ENCODE measurements at places on chromosomes 1 and 21.

DNA sequence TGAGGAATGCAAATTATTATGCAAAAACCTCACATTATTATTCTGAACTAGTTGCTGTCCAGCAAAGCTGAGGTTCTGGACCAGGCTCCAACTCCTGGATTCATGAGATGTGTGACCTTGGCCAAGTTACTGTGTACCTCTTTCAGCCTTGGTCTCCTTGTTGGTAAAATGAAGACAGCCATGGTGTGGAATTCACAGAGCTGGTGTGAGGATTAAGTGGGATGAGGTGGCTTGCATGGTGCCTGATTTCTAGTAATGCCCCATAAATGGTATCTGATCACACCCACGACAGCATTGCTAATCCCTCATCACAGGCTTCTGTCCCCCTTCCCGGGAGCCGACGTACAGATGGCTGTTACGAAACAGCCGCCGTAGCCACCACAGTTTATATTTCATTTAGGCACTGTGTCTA, 59.6 kb downstream of the PGBD5 start:
- no peak for DNase-seq

- peak; percentile 38 for DNase-seq
Measured at GRCh38 chr21:46153247-46154154, 1.9 kb downstream of the FTCD start.

- DNase-seq, result no peak
Measured at GRCh38 chr1:156505679-156506298, 5.2 kb upstream of the MEF2D start.

GRCh38 chr1:200866521-200866920, 6.3 kb upstream of the GPR25 start:
- DNase-seq, result peak; percentile 44

GRCh38 chr1:5727191-5727590, 265.0 kb downstream of the NPHP4 start:
- no peak for DNase-seq

DNA sequence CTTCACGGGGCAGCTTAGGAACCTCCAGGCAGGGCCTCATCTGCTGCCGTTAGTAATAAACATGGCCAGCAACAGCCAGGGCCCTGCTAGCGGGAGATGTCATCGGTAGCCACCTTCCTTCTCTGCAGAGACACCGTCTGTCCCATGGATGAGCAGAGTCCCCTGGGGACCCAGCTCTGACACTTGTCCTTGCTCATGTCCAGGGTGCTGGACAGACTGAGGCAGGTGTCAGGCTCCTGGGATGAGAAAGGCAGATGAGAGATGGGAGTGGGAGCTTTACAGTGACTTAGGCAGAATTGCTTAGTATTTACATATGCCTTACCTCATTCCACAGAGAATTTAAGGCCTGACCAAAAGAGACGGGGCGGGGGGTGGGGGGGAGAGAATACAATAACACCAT, 25.0 kb downstream of the CAPN2 start:
- no peak for DNase-seq

- DNase-seq, result peak; percentile 59
Measured at GRCh38 chr1:59367301-59368007, 70.6 kb downstream of the FGGY start.

- DNase-seq, result peak; percentile 17
Measured at GRCh38 chr1:232655028-232655745, 25.3 kb upstream of the SIPA1L2 start.

DNA sequence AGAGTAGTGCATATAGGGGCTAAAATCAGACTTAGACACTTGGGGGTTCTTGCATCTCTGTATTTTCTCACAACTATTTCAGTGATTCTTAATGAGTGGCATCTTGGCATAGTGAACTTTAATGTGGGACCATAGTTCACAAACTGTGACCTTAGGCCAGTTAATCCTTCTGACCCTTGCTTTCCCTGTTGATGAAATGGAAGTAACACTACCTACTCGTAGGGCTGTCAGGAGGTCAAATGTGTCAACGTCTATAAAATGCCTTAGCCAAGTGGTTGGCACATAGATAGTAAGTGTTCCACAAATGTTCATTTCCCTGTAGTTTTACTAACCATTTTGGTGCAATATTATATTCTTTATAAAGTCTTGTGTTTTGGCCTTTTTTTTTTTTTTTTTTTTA, 49.4 kb downstream of the DYRK1A start:
- DNase-seq, result no peak

DNA sequence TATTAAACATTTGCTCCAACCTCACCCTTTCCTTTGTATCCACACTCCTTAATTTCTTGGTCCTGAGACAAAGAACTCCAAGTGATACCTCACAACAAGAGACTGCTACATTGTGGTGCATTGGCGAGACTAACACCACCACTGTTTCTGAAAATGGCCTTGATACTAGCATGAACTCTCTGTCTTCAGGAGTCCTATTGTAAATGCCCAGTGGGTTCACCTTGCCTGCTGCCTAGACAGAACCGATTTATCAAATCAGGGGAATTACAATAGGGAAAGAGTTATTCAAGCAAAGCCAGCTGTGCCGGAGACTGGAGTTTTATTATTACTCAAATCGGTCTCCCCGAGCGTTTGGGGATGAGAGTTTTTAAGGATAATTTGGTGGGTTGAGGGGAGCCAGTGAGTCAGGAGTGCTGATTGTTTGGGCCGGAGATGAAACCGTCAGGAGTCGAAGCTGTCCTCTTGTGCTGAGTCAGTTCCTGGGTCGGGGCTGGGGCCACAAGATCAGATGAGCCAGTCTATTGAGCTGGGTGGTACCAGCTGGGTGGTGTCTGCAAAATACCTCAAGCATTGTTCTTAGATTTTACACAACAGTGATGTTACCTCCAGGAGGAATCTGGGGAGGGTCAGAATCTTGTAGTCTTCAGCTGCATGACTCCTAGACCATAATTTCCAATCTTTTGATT, 83.1 kb downstream of the DESI2 start:
- peak; percentile 50 for DNase-seq

DNA sequence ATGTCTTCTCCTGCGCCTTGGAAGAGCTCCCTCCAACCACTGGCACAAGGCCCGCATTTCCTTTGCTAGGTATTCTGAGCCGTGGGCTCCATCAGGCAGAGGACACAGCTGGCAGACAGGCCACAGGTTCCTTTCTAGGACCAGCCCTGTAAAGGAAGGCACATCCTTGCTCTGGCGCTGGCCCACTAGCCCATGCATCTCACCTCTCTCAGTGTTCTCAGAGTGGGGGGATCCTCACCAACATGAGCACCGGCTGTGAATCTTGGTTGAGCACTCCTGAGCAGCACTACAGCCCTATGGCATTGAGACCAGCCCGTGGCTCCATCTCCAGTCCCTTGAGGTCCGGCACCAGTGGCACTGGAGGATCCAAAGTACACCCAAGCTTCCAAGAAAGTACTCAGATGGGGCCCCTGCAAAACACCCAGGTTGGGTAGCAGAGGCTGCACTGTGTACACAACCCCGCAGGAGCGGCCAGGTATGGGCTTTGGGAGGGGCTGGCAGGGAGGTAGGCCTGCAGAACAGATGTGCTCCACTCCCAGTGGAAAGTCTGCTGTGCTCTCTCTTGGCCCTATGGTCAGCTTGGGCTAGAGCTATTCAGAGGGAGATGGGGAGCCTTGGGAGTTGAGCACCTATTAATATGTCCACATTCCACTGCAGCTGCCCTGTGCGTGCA, 47.1 kb upstream of the PLPPR5 start:
- no peak for DNase-seq

GRCh38 chr21:45790427-45790826, 146.9 kb downstream of the PCBP3 start:
- DNase-seq, result no peak

DNA sequence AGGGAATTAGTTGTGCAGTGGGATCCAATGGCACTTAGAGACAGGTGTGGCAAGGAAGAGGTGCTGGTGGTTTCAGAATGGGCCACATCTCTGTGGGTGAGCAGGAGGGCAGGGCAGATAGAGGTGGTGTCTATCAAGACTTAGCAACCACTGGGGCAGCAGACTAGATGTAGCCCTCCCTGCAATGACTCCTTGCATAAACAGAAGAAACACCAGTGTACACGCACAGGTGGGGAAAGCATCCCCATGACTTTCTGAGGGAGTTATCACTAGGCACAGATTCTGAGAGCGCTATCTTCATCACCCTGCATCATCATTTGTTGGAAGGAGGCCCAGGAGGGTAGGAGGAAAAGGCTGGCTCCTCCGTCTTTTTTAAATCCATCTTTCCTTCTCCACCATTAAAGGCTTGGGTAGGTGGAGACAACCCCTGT, 58.4 kb downstream of the PLXNA2 start:
- peak; percentile 49 for DNase-seq

DNA sequence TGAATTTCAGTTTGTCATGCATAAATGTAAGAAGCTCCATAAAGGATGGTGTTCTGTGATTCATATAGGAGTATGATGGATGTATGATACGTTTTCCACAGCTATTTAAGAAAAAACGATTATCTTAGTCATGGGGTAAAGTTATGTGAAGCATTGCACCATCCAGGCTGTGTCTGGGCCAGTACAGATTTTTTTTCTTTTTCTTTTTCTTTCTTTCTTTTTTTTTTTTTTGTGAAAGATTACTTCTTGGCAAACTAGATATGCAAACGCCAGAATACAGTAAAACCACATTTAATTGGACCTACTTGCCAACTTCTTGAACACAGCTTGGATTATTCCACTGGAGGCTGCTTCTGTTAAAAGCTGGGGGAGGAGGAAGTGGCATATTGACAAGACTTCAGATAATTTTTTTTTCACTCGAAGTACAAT, 14.9 kb downstream of the ZBTB18 start:
- peak; percentile 66 for DNase-seq

- DNase-seq, result no peak
Measured at GRCh38 chr1:4557949-4558348, 96.5 kb upstream of the AJAP1 start.

DNA sequence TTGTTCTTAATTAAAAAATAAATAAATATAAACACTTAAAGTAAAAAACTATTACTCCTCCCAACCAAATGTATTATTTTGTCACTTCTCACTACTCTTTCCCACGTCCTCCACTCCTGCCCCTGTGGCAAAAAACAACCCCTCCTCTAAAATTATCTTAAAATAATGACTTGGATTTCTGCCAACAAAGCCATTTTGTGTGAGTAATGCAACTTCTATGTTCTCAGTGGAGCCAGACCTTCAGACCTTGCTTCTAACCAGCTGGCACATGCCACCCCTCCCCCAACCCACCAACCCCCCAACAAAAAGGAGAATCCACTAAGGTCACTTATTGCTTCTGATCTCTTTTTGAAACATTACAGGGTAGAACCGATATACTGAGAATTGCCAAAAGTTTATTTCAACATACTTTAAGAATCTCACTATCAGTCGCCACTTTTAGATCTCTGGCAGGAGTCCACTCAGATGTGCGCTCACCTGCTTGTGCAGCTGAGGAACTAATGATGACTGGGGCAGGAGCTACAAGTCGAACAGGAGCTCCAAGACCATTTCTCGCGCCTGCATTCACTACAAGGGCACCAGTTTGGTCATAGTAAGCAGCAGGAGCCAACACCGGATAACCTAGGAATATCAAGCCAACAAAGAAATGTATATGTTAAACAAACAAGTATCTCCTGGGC, 58.3 kb upstream of the SDC3 start:
- peak; percentile 77 for DNase-seq

DNA sequence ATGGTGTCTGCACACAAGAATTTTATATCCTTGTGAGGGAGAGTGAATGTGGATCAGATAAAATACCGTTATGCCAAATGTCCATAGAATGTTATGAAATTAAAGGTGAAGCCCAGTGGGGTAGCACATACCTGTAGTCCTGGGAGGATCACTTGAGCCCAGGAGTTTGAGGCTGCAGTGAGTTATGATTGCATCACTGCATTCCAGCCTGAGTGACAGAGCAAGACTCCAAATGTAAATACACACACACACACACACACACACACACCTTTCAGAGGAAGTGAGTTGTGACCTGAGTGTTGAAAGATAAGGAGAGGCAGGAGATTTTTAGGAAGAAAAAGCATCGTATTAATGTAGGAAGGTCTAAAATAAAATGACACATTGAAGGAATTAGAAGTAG, 28.1 kb upstream of the ZYG11A start:
- peak; percentile 36 for DNase-seq

DNA sequence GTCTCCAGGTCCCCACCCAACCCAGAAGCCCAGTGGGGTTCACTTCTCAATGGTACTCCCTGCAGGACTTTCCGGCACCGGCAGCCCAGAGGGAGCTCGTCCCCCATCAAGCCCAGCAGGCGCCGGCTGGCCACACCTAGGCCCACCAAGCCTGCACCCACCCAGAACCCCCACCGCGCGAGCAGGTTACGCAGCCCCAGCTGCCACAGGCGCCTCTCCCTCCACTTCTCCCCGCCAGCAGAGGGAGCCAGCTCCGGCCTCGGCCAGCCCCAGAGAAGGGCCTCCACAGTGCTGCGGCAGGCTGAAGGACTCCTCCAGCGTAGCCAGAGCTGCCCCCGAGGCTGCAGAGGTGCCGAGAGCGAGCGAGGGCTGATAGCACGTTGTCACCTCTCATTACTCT, 722.3 kb downstream of the PLA2G4A start:
- DNase-seq, result no peak

GRCh38 chr21:30207252-30207579, 8.7 kb downstream of the CLDN8 start:
- DNase-seq, result no peak

- no peak for DNase-seq
Measured at GRCh38 chr1:33149453-33150190, 32.2 kb downstream of the TRIM62 start.

- DNase-seq, result peak; percentile 24
Measured at GRCh38 chr1:224411766-224412165, 22.8 kb downstream of the WDR26 start.

GRCh38 chr1:84506729-84507453, 510 bp upstream of the GNG5 start:
- peak; percentile 25 for DNase-seq

DNA sequence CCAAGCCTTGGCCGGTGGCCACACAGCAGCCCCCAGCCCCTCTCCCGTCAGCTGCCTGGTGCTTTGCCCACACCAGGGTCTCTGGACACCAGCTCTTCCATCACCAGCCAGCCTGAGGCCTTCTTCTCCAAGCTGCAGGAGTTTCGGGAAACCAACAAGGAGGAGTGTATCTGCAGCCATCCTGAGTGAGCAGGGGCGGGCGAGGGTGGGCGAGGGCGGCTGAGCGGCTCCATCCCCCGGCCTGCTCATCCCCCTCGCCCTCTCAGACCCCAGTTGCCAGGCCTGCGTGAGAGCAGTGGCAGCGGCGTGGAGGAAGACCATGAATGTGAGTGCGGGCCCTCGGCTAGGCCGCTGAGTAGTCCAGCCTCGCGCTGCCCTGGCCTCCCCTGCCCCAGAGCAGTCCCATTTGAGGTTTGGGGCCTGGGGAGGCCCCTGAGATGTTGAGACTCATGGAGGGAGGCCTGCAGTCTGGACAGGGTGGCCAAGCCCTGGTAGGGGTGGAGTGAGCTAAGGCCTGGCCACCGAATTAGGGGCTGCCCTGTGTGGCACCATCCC, 9.7 kb downstream of the MIIP start:
- DNase-seq, result no peak

DNA sequence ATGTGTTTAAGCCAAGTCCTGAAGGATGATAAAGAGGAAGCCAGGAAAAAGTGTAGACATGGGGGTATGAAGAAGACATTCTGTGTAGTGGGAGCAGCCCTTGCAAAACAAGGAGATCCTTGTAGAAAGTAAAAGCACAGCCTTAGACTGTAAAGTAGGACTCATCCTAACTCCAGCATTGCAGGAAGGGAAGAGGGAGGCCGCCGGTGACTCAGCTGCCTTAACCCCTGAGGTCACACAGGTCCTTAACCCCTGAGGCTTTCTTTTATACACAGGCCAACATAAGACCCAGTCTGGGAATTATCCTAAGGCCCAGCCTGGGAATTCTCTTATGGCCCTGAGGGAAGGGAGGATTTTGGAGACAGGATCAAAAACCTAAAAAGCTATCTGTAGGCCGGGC, 18.0 kb downstream of the PGM1 start:
- DNase-seq, result peak; percentile 56

GRCh38 chr1:25836695-25837094, 16.9 kb downstream of the MTFR1L start:
- DNase-seq, result no peak

All from ELR (cell line).